ENCODE measurements at places on chromosomes 12 and 14.

- DNase-seq = peak; percentile 78
Observed at GRCh38 chr12:12439636-12440035, 82.8 kb downstream of the BORCS5 start.

DNA sequence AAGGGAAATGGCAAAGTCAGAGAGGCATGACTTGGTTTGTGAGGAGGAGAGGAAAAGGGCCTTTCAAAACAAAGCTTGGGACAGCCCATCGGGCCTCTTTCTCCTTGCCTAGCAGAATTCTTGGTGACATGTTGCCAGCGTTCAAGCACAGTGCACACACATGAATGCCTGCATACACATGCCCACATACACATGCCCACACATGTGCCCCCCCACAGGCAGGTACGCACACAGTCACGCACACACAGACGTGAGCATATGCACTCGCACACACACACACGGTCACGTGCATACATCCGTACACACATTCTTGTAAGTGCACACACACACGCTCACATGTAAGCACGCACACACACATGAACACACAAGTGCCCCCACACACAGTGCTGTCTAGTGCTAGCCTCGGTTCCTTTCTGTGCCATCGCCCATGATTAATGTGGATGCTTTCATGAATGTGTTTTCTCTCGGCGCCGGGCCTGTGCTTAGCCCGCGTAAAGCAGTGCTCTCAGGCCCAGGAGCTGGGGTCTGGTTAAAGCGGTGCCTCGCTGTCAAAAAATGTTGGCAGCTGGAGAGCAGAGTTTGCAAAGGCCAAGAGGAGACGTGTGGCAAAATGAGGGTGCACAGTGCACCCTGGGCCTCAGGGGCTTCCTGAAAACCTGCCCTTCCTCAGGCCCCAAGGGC lies 328.8 kb upstream of the DIO3 start:
- DNase-seq = no peak

DNA sequence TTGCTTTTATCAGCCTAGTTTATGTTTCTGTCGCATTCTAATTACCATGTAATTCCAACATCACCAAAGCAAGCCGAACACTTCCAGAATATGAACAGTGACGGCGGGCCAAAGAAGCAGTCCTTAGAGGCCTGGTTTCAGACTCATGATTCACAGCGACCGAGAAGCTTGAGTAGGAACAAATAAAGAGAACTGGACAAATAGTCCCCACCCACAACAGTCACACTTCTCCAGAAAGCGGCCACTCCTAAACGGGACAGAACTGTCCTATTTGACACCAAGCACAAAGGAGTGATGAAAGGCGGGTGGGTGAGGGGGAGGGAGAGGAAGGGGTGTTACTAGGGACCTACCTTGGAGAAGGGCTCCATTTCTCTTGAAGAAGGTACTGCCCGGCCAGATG lies 136.4 kb downstream of the FOXN3 start:
- no peak for DNase-seq

DNA sequence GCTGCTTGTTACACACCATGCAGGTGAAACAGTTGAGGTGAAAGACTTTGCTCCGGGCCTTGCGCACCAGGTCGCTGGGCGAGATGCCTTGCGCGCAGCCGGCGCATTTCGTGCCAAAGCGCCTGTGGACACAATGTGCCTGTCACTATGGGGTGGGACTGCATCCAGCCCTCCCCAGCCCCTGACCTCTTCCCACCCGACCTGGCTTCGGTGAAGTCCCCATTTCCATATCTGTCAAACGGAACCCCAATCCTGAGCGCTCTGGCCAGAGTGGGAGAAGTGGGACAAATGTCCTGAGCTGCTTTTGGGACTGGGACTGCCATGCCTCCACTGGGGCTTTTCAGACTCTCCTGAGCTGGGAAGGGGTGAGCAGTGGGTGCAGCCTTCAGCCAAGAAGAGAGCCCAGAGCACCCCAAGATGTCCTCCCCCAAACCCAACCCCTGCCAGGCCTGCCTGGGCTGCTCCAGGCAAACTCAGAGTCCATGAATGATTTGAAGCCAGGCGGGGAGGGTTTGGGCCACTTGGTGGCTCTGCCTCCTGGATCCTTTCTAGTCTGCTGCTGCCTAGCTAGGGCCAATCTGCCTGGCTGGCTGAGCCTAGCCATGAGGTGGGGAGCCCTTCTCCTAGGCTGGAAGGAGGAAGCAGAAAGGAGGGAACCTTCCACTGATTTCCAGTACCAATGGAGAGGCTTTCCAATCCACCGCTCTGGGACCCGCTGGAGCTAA lies 2.3 kb downstream of the LHX5 start:
- DNase-seq = no peak

DNA sequence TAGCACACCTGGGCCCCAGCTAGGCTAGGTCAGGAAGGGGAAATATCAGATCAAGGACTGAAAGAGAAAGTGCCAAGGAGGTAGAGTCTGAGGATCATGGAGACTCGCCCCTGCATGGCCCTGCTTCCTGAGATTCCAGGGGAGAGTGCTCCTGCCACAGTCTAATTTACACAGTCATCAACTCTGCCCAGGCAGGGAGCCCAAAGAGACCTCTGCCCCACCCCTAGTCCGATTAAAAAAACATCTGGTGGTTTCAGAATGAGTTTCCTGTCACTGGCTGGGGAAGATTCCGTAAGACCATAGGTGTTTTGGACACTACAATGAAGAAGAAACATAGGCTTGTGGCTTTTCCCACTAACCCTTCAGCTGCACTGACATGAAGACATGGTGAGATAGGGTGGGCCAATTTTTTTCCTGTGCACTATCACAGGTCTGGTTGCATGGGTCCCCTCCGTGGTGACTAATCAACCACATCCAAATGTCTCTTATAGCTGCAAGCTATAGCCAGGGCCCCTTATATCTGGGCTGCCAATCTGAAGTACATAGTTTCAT lies 31.5 kb upstream of the GZMB start:
- DNase-seq = peak; percentile 67

DNA sequence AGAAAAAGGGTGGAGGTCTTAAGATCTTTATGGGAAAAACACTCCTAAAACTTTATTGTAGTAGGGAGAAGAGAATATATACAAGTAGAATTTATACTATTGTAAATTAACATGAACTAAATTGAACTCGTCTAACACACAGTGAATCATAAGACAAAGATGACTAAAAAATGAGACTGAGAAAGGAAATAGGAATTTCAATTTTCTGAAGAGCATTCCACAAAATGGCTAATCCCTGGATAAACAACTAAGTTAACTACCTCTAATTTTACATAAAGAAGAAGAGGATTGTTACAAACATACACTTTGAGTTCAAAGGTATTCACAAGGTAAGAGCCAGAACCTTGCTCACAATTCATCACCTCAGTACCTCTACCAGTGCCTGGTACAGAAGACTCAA lies 2.0 kb downstream of the MAP4K5 start:
- DNase-seq = no peak

GRCh38 chr12:31479516-31480210 lies 111.3 kb downstream of the DENND5B start:
- no peak for DNase-seq

- no peak for DNase-seq
Observed at GRCh38 chr12:18981732-18982131, 147.8 kb upstream of the PLEKHA5 start.

DNA sequence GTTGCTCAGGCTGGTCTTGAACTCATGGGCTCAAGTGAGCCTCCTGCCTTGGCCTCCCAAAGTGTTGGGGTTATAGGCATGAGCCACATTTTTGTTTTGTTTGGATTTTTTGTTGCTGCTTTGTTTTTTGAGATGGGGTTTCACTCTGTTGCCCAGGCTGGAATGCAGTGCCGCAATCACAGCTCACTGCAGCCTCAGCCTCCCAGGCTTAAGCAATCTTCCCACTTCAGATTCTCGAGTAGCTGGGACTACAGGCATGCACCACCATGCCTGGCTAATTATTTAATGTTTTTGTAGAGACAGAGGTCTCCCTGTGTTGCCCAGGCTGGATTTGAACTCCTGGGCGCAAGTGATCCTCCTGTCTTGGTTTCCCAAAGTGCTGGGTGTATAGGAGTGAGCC lies 5.7 kb upstream of the PLEK2 start:
- no peak for DNase-seq

DNA sequence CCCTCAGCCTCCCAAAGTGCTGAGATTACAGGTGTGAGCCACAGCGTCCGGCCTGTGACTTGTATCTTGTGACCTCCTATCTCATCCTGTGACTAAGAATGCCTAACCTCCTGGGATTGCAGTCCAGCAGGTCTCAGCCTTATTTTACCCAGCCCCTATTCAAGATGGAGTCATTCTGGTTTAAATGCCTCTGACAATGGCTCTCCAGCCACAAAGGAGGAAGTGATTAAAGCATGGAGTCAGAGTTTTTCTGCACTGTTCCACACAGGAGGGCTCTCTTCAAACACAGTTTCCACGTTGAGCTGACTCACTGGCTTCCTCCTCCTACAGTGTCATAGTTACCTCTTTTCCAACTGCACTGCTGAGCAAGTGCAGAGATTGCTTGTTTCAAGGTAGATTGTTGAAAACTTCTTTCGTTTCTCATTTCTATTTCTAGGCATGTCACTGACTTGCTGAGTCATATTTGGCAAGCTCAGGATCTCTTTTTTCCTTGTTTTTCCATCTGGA lies 383.8 kb downstream of the PCNX1 start:
- peak; percentile 69 for DNase-seq

- no peak for DNase-seq
Observed at GRCh38 chr14:100083706-100084105, 18.5 kb downstream of the EVL start.

GRCh38 chr12:58413794-58414193 lies 472.4 kb downstream of the ATP23 start:
- no peak for DNase-seq

All from stimulated activated CD4-positive, alpha-beta T cell treated with anti-CD3 and anti-CD28 coated beads, Interleukin-15, amount 100 ng/mL, for 24 hours (primary cell).